Naive thymus-derived CD4-positive, alpha-beta T cell (primary cell): ENCODE measurements at places on chromosomes 16 and 17.

GRCh38 chr16:57045694-57046381 lies 46.5 kb upstream of the CPNE2 start:
- DNase-seq, result no peak

DNA sequence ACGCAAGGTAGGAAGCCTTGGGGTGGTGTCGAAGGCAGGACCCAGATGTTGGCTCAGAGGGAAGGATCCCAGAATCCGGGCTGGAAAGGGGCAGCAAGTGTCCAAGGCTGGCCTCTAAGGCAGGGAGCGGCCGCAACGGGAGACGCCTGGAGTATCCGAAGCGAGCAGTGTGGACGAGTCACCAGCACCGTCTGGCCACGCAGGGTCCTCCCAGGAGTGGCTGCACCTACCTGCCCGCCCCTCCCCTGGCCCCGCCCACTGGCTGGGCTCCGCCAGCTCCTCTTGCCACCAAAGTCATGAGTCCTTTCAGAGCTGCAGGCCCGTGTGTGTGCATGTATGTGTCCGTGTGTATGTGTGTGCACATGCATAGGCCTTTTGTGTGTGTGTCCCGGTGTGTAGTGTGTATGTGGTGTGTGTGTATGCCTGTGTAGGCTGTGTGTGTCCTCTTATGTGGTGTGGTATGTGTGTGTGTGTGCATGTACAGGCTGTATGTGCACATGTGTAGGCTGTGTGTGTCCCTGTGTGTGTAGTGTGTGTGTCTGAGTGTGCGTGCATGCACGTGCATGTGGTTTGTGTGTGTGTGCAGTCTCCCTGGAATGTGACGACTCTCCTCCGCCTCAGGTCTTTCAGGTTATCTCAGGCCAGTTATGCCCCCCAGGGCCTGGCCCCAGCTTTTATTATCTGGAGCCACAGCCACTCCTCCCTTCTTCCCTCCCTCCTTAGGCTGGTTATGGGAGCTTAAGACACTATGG lies at the start of gene PRSS8:
Gene PRSS8, minus strand, starts transcription at position 193 of the 752 bp plus-strand sequence. CDS start 229 bp downstream, outside the sequence.
- no peak for DNase-seq

DNA sequence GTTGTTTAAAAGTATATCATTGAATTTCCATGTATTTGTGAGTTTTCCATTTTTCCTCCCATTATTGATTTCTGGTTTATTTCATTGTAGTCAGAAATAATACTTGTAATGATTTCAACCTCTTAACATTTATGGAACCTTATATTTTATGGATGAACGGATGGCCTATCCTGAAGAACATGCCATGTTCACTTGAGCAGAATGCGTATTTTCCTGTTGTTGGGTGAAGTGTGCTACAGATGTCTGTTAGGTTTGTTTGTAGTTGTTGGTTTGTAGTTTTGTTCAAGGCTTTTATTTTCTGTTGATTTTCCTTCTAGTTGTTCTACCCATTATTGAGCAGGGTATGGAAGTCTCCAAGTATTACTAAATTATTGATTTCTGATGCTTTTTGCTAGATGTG lies 107.2 kb upstream of the NACA2 start:
- DNase-seq, result no peak

DNA sequence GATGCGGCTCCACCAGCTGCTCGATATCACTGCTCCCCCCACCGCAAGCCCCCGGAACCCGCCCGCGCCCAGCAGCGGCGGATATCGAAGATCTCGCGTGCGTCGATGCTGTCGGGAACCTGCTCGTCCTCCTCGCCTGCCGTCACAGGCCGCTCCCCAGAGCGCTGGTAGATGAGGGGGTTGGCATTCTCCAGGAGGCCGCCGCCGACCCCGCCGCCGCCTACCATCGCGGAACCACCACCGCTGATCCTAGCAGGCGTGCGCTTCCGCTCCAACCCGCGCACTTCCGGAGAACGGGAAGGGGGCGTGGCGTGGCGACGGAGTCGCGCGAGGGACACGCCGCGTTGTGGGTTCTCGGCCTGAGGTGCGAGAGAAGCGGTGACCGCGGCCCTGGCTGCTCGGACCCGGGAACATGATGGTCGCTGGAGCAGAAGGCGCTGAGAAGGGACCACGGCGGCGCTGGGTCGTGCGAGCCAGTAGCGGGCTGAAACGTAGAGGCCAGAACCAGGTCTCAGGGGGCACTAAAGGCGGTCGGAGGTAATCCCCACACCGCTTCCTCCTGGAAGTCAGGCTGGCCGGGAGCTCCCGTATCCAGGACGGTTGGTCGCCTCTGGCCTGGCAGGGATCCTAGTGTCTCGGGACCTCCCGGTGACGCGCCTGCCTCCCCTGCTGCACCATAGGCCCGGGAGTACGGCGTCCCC lies at the start of gene CIAO2B:
Gene CIAO2B, minus strand, starts transcription at position 265 of the 701 bp plus-strand sequence. Its CDS starts 38 bp downstream, at position 227.
- peak; percentile 95 for DNase-seq

DNA sequence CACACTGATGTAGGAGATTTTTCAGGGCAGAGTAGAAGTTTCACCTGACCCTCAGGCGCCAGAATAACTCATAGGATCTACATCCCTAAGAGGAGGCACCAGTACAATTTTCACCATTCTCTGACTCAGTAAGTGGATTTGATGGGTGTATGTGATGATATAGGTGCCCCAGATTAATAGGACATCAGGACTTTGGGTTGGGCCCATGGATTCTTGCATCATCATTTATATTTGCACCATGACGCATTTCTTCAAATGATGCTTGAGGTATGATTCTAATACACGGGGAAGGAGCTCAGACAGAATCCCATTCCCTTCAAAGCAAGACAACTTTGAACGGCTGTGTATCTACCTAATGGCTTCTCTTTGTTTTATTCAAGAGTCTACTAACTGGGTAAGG lies 173.2 kb downstream of the TMEM114 start:
- no peak for DNase-seq

DNA sequence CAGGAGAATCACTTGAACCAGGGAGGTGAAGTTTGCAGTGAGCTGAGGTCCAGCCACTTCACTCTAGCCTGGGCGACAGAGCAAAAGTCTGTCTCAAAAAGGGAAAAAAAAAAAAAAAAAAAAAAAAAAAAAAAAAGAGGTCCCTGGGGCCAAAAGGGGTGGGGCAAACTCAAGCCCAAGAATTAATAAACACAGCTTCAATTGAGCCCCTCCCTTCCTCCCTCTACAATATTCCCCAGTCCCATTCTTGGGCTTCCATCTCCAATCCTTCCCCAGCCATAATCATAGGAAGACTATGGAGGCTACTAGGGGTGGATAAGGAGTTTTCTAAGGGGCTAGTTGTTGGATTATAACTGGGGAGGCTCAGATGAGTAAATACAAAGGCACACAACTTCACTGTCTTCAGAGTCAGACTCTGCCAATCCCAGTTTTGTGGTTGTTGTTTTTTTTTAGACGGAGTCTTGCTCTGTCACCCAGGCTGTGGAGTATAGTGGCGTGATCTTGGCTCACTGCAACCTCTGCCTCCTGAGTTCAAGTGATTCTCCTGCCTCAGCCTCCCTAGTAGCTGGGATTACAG lies 9.5 kb downstream of the CAVIN1 start:
- no peak for DNase-seq

DNA sequence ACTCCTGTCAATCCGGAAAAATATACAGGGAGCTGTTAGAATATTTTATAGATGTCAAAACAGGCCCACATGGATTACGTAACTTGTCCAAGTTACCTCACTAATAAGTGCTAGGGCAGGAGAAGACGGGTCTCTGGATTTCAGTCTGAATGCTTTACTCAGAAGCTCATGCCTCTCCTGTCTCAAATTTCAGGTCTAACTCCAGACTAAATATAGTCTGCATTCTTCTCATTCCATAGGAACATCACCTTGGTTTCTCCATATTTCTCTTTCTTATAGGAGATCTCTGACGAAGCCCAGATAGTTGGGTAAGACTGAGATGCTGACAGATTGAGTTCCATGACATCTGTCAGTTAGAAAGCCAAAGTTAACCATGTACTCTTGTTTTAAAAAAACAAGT lies 174.2 kb downstream of the STX8 start:
- no peak for DNase-seq

DNA sequence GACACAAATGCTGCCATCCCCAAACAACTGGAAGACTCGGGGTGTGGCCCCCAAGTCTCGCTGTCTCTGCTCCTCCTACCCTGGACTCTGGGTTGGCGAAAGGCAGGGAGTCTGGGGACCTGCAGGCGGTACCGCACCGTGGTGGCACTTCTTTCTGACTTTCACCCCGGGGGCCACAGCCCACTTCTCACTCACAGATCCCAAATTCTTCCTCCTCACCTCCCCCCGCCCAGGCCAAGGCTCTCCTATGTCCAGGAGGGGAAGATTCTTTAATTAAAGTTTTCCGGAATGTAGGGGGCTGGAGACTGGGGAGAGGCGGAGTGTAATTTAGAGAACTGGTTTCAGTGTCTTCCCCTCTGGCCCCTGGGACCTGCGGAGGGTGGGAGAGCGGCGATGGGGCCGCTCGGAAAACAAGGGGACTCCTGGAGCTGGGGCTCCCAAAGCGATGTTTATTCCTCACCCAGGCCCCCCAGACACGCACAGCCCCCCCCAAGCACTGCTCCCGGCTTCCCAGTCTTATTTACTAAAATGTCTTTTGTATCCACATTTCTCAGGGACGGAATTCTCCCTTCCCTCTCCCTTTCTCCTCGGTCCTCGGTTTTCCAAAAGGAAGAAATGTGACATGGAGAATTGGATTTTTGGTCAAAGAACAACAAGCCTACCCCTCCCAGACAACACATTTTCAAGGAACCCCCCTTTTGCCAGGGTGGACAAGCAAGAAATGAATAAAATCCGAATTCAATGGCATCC lies 1.2 kb downstream of the WNT3 start:
- DNase-seq, result no peak

DNA sequence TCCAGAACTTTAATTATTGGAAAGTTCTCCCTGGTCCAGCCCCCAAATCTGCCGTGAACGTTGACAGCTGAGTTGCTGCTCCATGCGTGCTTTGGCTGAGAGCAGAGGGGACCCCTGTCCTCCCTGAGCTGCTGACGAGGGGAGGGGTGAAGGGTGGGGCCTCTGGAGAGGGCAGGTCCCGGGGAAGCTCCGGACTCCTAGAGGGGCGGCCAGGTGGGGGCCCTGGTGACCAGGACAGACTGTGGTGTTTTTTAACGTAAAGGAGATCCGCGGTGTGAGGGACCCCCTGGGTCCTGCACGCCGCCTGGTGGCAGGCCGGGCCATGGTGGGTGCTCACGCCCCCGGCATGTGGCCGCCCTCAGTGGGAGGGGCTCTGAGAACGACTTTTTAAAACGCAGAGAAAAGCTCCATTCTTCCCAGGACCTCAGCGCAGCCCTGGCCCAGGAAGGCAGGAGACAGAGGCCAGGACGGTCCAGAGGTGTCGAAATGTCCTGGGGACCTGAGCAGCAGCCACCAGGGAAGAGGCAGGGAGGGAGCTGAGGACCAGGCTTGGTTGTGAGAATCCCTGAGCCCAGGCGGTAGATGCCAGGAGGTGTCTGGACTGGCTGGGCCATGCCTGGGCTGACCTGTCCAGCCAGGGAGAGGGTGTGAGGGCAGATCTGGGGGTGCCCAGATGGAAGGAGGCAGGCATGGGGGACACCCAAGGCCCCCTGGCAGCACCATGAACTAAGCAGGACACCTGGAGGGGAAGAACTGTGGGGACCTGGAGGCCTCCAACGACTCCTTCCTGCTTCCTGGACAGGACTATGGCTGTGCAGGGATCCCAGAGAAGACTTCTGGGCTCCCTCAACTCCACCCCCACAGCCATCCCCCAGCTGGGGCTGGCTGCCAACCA lies at the start of gene MC1R:
Gene MC1R, plus strand, starts transcription at position 410 of the 895 bp plus-strand sequence. Its CDS starts 397 bp downstream, at position 807.
- DNase-seq, result peak; percentile 35

- DNase-seq, result peak; percentile 37
These were observed 7.6 kb downstream of the EPX start for GRCh38 chr17:58200024-58200633.

DNA sequence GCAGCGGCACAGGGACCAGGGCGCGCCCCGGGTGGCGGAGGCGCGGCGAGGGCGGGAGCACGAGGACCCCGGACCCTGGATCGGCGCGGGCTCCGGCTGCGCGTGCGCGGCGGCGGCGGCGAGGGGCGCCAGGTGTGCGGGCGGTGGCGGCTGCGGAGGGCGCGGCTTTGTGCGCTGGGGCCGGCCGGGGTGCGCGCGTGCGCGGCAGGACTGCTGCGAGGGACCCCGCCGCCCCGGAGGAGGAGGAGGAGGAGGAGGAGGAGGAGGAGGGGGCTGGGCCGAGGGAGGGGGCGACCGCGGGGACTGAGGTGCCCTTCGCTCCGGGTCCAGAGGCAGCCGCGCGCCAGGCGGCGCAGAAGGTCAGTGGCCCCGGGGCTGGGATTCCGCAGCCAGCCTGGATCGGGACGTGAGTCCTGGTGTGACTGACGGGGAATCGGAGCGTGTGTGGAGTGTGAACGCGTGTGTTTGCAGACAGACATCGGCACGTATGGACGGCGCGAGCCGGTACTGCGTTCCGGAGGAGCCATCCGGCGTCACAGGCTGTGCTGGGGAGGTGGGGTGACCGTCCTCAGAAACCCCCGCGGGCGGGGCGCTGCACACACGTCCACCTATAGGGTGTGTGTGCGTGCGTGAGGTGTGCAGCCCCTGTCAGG lies 19.5 kb upstream of the RAP1GAP2 start:
- DNase-seq, result no peak

GRCh38 chr16:56591377-56592060 lies 2.2 kb downstream of the MT3 start:
- DNase-seq, result no peak

DNA sequence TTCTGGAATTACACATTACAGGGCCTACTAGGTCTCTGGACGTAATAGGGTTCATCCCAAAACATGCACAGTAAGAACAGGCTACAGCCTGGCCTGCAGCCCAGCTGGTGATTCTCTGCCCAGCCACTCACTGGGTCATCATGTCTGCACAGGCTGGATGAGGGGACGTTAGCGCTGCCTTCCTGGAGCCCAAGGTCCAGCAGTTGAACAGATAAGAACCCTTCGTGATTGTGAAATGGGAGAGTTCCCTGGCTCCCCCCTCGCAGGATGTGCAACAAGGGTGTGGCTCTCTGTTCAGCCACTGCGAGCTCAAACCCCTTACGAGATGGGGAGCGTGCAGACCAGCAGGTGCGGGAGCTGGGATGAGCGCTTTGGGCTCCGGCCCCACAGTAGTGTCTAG lies 200.0 kb upstream of the CDH5 start:
- no peak for DNase-seq

DNA sequence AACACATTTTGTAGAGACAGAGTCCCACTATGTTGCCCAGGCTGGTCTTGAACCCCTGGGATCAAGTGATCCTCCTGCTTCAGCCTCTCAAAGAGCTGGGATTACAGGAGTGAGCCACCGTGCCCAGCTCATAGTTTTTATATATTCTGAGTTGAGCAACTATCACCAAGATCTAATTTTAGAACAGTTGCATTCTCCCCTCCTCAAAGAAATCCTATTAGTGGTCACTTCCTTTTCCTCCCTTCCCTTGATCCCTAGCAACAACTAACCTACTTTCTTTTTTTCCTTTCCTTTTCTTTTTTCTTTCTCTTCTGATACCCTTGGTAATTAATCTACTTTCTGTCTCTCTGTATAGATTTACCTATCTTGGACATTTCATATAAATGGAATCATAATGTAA lies 61.5 kb upstream of the B4GALNT2 start:
- DNase-seq, result no peak

DNA sequence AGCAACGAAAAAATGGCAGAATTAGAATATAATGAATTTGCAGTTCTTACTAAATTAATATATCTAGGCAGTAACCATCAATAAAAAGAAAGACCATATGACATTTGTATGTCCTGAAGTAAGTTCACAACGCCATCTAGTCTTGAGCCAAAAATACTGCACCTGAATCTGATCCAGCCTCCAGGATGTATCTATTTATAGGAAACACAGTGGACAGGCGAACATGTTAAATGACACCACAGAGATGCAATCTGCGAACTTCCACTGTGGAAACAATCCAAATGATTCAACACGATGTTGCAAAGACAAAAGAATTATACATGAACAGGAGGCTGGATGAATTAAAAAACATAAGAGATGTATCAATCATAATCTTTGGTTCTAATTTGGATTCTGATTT lies 197.6 kb downstream of the CDH13 start:
- no peak for DNase-seq

- DNase-seq, result no peak
These were observed 10.7 kb downstream of the CACNA1H start for GRCh38 chr16:1163567-1164055.
